ENCODE measurements at places on chromosomes 7 and 10.

DNA sequence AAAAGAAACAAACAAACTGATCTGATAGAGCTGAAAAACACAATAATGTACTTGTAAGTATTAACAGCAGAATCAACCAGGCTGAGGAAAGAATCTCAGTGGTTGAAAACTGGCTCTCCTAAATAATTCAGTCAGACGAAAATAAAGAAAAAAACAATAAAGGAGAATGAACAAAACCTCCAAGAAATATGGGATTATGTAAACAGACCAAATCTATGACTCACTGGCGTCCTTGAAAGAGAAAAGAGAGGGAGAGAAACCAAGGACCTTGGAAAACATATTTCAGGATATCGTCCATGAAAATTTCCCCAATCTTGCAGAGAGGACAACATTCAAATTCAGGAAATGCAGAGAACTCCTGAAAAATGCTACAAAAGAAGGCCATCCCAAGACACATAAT lies 62.9 kb downstream of the FBXL13 start:
- no peak for DNase-seq

- no peak for DNase-seq
Observed at GRCh38 chr10:114322344-114322743, 82.0 kb downstream of the AFAP1L2 start.

GRCh38 chr10:102554531-102554930 lies 50.8 kb downstream of the SUFU start:
- DNase-seq, result no peak

DNA sequence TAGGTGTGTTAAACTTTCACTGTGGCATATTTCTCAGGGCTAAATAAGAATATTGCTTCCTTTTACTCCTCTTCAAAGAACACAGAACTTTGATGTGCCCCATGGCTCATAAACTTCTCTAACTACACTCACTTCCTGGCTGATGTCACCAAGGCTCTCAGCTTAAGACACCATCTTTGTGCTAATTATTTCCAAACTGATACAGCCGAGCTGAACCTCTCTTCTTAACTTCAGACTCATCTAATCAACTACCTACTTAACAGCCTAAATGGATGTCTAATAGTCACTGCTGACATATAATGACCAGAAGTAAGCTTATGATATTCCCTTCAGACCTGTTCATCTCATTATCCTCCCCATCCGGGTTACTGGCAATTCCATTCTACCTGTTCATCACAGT lies 3.6 kb downstream of the C10orf67 start:
- DNase-seq, result no peak

DNA sequence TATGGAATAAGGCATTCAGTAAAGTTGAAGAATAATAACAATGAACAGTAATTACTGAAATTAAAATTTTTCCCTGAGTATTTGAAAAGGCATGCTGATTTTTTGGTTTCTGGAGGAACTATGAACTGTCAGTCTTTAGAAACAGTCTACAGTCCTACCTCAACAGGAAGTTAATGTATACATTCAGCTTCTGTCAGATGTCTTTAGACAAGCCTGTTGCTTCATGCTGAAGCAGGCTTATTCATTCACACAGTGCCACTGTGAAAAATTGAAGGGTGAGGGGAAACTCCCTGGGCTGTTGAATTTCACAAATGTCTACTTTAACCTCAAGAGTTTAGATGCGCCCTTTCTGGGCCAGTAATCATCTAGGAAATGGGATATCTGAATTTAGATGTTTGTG lies 3.5 kb downstream of the NRF1 start:
- peak; percentile 32 for DNase-seq
